ENCODE measurements at places on chromosomes 7 and 10.

DNA sequence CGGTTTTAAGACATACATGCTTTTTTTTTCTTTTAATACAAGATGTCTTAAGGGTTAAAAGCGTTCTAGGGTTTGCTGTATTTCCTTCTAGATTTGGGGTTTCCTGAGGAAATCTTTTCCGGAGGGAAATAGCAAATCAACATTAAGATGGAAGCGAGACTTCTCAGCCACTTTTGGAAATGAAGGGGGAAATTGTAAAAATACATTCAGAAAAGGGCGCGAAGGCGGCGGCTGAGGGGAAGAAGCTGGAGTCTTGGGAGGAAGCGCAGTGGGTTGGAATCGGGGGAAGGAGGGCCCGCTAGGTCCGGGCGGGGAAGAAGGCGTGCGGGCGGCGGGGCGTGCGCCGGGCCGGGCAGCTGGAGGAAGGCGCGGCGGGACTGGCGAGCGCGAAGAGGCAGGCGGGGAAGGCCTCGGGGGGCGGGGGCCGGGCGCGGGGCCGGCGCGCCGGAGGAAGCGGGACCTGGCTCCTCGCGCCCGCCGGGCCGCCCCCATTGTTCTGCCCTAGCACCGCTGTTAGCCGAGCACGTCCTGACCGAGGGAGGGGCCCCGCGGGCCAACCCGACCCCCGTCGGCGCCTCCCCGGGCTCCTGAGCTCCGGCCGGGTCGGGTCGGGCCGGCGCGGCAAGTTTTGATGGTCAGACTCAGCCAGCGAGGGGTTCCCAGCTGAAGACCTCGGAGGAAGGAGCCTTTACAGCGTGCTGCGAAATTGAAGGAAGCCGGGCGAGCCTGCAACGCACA is 1.5 kb upstream of the SKIDA1 start:
- DNase-seq = no peak

- DNase-seq = no peak
Observed at GRCh38 chr10:112213098-112213823, 29.7 kb upstream of the GPAM start.

GRCh38 chr7:132614428-132615318 is 38.4 kb upstream of the PLXNA4 start:
- no peak for DNase-seq

DNA sequence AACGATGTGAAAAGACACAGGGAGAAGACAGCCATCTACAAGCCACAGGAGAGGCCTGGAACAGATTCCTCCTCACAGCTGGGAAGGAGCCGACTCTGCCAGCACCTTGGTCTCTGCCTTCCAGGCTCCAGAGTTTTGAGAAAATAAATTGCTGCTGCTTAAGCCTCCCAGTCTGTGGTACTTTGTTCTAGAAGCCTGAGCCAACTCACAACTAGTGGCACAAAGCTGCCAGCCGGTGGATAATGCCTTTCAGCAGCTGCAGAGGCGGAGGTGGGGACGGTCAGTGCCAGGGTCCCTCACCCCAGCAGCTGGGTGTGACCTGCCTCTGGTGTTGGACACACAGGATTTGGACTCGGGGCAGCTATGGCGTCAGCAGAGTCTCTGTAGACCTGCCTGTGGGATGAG is 255.4 kb upstream of the PITRM1 start:
- no peak for DNase-seq

DNA sequence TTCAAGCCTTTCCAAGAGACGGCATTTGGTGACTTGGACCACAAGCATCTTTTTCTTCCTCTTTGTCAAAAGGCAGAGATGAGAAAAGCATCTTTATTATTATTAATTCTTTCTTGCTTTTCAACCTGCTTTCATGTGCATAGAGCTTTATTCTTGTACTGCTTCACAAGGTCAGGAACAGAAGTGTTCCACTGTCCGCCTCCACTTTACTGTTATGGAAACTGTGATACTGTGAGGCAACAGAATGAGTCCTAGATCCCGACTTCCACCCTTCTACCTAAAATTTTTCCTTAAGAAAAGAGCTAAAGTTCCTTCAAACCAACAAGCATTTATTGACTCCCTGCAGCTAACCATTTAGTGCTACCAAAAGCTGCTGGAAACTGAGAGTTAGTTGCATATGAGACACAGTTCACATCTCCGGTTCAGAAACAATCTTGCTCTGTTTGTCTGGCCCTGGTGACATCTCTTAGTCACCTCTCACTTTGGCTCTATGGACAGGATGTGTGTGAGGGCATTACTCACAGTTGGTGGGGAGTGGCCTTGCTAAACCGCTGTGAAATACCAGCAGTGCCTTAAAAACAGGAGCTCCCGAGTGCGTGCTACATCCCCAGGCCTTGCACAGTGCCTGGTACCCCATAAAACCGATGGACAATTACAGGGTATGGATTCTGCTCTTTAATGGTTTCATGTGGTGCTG is 77.1 kb upstream of the TRIL start:
- DNase-seq = no peak

- no peak for DNase-seq
Observed at GRCh38 chr7:34240417-34240816, 335.1 kb downstream of the BMPER start.

DNA sequence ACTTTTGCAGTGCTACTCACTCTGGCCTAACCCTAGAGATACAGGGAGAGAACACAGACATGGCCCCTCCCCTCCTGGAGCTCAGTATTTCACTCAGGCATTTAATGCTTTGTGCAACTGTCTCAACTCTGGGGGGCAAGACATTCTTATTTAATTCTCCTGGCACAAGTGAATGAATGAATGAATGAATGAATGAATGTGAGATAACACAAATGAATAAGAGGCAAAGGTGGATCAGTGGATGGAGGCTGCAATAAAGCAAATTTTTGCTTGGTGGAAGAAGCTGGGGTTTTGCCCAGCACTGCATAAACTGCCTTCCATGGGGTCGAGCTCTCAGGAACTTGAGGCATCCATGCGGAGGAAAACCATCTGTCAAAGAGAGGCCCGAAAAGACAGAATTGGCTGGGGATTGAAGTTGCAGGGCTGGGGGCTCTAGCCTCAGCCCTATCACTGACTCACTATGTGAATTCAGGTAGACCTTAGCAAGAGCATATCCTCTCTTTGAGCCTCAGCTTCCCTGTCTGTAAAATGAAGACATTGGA is 441.4 kb upstream of the ZMIZ1 start:
- no peak for DNase-seq

DNA sequence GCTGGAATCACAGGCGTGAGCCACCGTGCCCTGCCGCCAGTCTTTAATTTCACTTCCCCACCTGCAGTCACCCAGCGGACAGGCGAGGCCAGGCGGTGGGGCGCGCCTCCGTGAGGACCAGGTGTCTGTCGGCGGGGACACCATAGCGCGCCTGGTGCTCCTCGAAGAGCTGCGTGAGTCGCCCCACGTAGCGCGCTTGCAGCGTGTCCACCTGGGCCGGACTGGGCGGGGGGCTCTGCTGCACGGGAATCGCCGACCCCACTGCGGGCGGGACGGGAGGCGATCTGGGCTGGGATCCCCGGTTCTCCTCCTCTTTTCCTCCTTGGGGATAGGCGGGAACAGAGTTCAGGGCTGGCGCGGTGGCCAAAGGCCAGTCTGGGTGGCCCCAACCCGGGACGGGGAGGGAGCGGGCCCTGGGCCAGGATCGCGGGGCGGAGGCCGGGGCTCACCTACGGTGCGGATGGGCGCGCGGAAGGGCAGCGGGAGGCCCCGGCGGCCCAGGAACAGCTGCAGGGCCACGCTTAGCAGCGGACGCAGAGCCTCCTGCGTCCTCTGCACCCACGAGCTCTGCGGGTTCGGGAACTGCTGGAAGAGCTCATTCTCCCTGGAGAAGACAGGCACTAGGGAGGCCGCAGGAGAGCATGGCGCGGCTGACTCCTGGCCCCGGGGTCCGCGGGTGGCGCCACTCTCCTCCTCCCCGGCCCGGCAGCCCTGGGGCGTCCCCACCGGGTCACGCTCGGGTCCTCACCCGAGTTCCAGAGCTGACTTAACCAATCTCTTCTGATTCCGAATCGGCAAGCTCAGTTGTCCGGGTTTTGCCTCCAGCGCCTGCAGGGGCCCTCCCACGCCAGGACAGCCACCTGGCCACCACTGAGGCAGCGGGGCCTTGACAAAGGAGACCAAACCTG is 1.1 kb upstream of the MOGAT3 start:
- DNase-seq = no peak

GRCh38 chr7:95330204-95330960 is 6.0 kb upstream of the PON1 start:
- peak; percentile 6 for DNase-seq

DNA sequence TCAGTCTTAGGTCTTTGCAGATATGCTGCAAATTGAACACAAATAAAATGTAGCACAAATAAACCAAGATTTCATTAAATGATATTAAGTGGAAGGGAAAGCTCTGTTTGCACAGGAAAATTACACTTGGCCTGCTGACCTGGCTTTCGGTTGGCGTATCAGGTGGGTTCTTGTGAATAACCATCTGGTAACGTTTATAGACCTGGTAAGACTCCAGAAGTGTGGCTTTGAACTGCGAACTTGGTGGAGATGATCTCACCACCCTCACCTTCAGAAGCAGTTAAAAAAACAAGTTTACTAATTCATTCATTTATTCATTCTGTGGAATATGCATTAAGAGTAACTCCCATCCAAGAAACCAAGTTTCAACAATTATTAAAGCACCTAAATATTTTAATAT is 28.1 kb downstream of the ATE1 start:
- DNase-seq = no peak

- DNase-seq = no peak
Observed at GRCh38 chr7:36021917-36022550, 131.0 kb upstream of the EEPD1 start.

- DNase-seq = no peak
Observed at GRCh38 chr7:15284396-15284795, 277.4 kb downstream of the AGMO start.

- DNase-seq = no peak
Observed at GRCh38 chr7:3844540-3845151, 543.6 kb downstream of the SDK1 start.

DNA sequence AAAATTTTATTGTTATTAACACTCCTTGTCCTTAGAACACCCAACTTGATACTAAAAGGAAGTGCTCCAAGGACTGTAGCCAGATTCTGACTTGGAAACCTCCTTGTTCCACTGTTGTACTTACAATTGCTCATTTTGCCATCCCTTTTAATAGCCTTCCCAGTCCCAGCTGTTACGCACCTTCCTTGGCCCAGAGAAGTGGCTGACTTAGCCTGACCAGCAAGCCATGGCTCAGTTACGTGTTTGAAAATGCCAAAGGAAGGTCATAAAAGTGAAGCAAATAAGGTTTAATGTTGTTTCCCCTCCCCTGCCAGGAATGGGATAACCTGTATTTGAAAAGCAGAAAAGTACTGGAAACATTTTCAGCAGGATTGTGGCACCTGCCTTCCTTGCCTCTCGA is 3.7 kb upstream of the ANKRD1 start:
- DNase-seq = no peak

- DNase-seq = no peak
Observed at GRCh38 chr7:47392241-47392759, 189.6 kb downstream of the TNS3 start.

DNA sequence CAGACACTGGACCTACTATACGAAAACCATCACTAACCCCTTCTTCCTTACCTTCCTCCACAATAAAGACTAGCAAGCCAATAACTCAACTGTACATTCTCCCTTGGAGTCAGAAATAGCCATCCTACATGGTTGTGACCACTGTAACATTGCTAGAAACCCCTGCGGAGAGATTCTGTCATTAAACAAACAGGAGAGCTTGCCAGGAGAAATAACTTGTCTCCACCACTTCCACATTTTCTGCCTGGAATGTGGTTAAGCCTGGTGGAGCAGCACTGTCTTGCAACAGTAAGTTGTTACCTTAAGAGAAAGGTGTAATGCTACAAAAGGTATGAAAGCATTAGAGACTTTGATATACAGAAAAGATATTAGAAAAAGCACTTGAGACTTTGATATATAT is 45.8 kb downstream of the THSD7A start:
- no peak for DNase-seq

DNA sequence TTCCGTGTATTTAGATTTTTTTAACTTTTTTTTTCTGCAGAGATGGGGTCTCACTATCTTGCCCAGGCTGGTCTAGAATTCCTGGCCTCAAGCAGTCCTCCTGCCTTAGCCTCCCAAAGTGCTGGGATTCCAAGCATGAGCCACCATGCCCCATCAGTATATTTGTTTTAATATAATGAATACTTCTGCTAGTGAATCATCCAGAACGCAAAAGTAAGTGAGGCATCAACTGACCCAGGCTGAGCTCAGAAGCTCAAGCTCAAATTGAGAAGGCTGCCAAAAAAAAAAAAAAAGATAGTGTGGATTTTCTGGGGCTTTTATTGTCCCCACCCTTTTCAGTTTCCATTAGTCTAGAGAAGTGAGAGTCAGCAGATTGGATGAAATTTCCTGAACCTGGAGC is 39.0 kb upstream of the TECTB start:
- DNase-seq = no peak

DNA sequence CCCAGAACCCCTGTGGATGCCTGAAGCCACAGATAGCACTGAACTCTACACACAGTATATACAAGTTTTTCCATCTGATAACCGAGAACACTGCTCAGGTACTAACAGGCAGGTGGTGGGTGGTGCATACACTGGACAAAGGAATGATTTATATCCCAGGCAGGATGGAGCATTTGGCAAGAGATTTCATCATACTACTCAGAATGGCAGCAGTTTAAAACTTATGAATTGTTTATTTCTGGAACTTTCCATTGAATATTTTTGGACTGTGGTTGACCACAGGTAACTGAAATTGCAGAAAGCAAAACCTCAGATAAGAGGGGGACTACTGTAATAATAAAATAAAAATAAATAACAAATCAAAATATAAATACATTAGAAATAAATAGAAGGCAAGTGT is 10.9 kb upstream of the KCNMA1 start:
- DNase-seq = no peak

- no peak for DNase-seq
Observed at GRCh38 chr7:138880881-138881578, 83.0 kb upstream of the ATP6V0A4 start.

- DNase-seq = peak; percentile 21
Observed at GRCh38 chr10:103884681-103885139, 29.3 kb upstream of the SH3PXD2A start.

GRCh38 chr7:46428295-46428694 is 507.2 kb upstream of the IGFBP3 start:
- DNase-seq = no peak

GRCh38 chr10:70458329-70459060 is 17.0 kb upstream of the NODAL start:
- no peak for DNase-seq

GRCh38 chr10:93915598-93915997 is 21.8 kb downstream of the SLC35G1 start:
- DNase-seq = peak; percentile 23

- peak; percentile 55 for DNase-seq
Observed at GRCh38 chr7:56092789-56093531, at the start of gene PHKG1. TSS of gene PHKG1 (minus strand) at chr7:56092952. CDS start at chr7:56088941, 4,011 bp downstream.

GRCh38 chr10:101229266-101230182 is at the start of gene LBX1:
TSS of gene LBX1 (minus strand) at chr10:101229463. CDS start at chr10:101228815, 648 bp downstream.
- DNase-seq = no peak

- no peak for DNase-seq
Observed at GRCh38 chr7:94418851-94419250, 24.2 kb downstream of the COL1A2 start.

- no peak for DNase-seq
Observed at GRCh38 chr10:73865459-73866442, 8.6 kb downstream of the CAMK2G start.

Data from NCI-H2029 (cell line).